ENCODE measurements at places on chromosomes 1 and 21.

GRCh38 chr1:51990478-51990965 is at the start of gene RAB3B:
Gene RAB3B, minus strand, starts transcription at chr1:51990700. Its CDS starts 13,583 bp downstream, at chr1:51977117.
- DNase-seq = peak; percentile 57

DNA sequence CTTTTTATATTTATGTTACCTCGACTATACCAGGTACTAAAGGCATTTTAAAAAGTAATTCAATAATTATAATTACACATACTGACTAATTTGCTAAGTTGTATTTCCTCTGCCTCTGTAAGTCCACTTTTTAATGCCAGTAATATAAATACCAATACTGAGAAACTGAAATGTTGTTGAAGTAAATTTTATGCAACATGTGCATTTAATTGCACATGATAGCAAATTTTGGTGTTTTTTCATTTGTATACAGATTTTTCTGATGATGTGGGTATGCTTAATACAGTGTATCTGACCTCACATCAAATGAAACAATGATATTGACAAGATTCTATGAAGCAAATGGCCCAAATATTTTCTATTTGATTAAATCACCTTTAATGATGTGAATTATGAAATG is 1531.6 kb downstream of the KCNT2 start:
- no peak for DNase-seq

DNA sequence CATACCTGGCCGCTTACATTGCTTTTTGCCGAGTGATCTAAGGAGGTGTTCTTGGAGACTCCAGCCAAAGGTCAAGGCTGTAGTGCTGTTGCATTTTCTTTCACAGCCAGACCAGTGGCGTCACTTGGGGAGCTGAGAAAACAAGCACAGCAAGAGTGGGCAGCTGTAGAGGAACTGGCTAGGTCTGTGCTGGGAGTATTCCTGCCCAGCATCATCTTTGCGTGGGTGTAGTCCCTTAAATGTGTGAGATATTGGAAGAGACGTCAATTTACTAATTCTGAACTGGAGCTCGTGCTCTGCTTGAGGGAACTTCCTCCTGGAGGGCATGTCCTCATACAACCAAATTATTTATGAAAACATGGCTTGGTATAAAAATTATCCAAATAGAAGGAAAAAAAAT is 10.2 kb downstream of the UBIAD1 start:
- DNase-seq = no peak

DNA sequence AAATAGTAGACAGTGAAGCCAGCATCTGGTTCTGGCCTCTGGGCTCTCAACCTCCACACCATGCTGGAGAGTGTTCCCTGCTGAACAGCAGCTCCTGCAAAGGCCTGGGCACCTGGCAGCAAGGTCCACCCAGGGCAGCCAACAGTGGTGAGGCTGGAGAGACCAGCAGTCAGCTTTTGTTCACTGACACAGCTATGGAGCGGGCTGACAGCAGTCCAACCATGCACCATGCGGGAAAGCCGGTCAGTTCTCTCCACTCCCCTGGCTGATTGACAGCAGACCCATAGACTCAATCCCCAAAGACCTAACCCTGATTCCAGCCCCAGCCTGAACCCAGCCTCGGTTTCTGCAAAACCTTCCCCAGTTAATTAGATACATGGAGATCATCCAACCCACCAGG is 49.0 kb downstream of the KLHDC7A start:
- no peak for DNase-seq

GRCh38 chr1:64575881-64576676 is 106.2 kb downstream of the CACHD1 start:
- DNase-seq = no peak

DNA sequence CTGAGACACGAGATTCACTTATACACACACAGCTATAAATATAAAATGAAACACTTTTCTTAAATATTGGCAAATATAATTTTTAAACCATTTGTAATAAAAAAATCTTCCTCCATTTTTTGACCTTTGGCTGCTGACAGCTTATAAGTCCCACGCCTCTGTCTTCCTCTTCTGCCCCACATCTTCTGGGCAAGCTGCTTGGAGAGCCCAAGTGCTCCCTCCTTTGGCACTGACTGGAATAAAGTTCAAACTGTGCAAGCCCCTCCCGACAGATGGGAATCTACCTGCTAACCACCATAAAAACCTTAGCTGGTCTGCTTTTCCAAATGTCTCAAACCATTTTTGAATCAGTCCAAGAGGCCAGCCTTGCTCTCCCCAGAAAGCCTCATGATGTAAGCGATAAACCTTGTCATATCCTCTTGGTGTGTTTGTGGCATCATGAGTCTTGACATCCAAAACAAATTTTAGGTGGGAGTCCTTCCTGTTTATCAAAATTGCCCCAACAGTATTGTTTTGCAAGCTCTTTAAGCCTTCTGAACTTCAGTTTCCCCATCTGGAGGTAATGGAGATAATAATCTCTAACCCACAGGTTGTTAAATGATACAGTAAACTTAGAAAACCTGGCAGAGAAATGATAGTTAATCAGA is 99.8 kb downstream of the SNX7 start:
- peak; percentile 13 for DNase-seq

DNA sequence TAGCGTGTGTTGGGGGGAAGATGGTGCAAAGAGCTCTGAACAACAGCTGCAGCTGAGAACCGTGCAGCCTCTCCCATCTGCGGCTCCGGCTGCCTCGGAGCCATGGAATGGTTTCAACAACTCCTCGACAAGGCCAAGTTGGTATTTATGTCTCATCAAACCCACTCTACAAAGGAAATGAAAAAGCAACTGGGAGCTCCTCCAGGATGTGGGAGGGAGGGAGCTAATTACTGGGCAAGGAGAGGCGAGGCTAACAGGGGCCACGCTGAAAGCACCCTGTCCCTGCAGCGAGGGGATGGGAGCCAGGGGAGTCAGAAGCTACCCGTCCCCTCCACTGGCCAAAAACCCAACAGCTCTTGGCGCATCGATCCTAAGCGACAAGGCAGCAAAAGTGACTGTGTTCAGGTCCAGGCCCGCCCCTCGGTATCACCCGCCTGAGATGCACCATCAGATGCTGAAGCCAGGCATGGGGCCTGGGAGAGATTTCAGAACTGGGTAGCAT is 63.1 kb downstream of the ACOT7 start:
- peak; percentile 88 for DNase-seq

- DNase-seq = peak; percentile 24
Observed at GRCh38 chr1:102045752-102046151, 49.0 kb upstream of the OLFM3 start.

GRCh38 chr1:218751208-218751948 is 406.2 kb downstream of the TGFB2 start:
- peak; percentile 8 for DNase-seq

- DNase-seq = no peak
Observed at GRCh38 chr21:18493422-18493821, 89.8 kb upstream of the TMPRSS15 start.

GRCh38 chr21:21481239-21481638 is 483.0 kb downstream of the NCAM2 start:
- peak; percentile 14 for DNase-seq

DNA sequence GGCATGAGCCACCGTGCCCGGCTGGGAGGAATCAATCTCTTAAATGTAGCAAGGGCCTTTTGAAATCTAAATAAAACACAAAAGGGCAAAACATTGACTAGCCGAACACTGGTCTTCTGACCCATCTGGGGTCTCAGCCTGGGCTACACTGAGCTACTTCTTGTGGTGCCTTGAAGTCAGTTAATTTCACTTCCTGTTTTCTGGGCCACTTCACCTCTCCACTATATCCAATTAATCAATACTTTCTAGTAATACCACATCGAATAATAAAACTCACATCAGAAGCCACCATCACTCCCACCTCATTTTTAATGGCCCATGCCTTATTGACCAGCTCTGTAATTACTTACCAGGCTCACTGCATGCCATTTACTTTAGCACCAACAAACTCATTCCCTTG is 138.0 kb upstream of the SAMSN1 start:
- no peak for DNase-seq

DNA sequence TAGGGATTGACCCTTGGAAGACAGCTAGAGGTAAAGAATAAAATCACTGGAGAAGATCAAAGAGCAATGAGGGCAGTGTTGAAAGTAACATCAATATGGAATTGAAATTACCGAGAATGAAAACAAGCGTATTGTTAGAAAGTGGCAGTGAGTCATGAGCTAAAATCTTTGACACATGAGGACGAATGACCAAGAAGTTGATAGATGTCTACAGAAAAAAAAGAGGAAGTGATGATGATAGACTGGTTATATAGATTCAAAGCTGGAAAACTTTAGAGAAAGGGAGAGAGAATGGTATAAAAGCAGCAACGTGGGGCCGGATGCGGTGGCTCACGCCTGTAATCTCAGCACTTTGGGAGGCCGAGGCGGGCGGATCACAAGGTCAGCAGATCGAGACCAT is 12.5 kb upstream of the DNM3 start:
- DNase-seq = no peak

DNA sequence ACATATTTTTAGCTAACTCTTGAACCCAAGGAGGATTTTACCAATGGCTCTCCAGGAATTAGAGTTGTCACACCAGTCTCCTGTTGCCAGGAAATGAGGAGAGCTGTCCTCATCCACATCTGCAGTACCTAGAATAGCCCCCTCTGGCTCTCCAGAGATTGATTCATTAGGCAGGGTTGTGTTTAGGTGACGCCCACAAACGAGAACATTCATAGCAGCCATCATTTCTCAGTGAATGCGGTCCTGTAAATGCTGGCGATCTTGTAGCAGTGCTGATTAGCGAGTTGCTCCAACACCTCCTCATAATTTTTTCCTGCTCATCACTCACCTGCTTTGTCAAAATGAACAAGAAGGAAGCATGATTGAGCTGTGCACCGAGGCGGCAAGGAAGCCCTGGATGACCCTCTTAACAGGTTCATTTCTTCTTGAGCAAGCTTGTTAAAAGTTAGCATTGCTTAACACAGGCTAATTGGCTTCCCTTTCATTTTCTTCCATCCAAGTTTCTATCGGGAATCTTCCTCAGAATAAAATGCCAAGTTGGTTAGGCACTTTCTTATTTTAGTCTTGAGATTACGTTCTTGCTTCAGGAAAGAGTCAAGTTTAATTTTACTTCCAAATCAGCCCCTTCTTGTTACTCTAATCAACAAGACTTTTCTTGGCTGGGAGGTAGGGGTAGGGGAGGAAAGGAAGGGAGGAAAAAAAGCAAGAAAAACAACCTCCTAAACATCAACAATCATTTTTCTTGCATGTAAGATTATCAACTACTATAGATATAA is 16.5 kb upstream of the KLHDC8A start:
- DNase-seq = no peak

GRCh38 chr1:175274368-175274767 is 81.8 kb upstream of the KIAA0040 start:
- no peak for DNase-seq

DNA sequence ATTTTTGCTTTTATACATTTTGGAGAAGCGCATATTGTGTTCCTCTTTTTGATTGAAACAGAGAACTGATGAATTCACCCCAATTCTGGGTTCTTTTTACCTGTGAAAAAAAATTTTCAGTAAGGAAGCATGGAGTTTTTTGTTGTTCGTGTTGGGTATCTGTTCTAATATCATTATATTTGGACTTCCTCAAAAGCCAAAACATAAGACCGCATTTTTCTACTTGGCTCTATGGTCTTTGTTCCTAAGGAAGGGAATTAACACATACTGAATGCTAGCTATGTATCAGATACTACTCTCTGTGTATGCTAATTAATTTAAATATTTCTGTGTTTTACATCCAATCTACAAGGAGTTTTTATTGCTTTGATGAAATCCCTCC is 12.9 kb downstream of the EPB41 start:
- DNase-seq = no peak

DNA sequence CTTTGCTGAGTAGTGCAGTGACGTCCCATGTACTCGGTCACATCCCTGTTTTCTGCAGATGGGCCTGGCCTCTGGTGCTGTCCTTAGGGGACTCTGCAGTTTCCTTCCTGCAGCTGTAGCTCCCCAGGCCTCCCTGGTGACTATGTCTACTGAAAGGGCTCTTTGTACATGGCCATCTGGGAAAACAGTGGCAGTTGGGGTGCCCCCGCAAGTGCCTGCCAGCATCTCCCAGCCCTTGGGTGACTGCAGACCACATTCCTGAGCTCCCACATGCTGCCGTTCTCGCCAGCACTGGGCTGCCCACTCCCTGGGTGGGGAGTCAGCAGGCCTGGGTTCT is 37.5 kb upstream of the KCNA10 start:
- peak; percentile 9 for DNase-seq

- DNase-seq = no peak
Observed at GRCh38 chr1:40273547-40274166, 15.6 kb downstream of the ZMPSTE24 start.

DNA sequence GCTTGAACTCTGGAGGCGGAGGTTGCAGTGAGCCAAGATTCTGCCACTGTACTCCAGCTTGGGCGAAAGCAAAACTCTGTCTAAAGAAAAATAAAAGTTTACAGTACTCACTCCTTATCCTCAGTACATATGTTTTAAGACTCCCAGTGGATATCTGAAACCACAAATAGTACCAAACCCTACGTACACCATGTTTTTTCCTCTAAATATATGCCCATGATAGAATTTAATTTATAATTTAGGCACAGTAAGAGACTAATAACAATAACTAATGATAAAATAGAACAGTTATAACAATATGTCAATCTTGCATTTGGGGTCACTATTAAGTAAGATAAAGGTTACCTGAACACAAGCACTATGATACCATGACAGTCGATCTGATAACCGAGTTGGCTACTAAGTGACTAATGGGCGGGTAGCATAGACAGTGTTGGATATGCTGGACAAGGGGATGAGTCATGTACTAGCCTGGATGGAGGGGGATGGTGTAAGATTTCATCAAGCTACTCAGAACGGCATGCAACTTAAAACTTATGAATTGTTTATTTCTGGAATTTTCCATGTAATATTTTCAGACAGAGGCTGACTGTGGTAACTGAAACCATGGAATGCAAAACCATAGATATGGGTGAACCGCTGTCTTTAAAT is 43.7 kb downstream of the ST7L start:
- peak; percentile 26 for DNase-seq

DNA sequence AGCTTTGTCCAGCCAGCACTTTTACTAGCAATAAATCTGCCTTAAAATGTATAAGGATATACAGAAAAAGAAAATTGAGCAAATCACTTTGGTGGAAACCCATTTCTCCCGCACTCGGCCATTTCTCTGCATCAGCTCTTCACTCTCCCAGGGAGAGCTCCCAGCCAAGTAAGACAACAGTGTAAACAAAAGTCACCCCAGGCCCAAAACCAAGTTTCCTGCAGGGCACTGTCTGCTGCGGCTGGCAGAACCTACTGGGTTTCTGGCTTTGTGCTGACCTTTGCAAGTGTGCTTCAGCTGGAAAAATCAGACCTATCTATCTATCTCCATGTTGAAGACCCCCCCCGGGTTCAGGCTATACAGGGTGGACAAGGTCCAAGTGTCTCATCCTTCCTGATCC is 476.7 kb upstream of the CAMK1G start:
- DNase-seq = no peak

- no peak for DNase-seq
Observed at GRCh38 chr21:32102426-32102825, 176.4 kb downstream of the MIS18A start.

DNA sequence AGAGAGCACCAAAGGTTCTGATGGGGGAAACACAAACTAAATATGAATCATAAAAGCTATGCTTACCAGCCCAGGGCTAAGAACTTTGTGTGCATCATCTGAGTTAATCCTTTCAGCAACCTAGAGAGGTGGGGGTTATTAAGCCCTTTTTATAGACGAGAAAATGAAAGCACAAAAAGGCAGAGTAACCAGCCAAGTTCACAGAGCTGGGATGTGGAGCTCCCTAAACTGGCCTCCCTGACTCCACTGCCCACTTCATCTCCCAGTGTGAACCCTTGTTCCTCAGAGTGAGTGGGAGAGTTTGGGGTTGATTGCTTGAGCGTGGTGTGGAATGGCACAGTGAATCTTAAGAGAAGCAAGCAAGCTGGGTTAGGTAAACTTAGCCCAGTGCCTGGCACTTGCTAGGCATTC is 10.8 kb upstream of the BCAR3 start:
- no peak for DNase-seq

All from SJCRH30 (cell line).